ENCODE measurements at places on chromosomes 4 and X.

DNA sequence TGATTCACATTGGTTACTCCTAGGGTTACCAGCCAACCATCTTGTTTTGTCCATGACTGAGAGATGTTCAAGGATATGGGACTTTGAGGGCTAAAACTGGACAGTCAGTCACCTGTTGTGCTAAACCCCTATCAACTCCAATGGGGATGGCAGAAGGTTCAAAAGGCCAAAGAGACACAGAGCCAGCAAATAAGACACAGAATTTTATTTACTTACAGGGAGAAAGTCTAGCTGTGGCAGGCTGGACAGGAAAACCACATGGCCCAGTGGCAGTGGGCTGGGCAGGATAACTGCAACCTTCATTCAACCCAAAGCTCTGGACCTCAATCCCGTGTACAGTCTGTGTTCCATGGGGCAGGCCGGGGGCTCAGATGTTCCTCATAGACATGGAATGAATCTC, 326.7 kb upstream of the RPS6KA3 start:
- no peak for DNase-seq

DNA sequence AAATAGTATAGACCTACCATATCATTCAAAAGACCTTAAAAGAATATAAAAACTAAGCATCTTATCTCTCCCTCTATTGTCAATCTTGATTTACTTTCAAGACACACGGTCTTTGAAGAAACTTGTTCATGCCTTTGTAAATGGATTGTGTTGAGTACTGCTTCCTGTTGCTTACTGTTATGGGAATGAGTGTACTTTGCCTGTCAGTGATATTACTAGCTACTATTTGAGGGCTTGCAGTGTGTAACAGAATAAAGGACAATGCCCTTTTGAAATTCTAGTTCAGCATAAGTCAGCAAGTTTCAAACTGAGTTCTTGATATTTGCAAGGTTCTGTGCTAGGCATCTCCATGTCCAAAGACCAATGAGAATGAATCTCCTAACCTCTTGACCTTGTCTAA, 36.0 kb downstream of the CDKL5 start:
- no peak for DNase-seq

DNA sequence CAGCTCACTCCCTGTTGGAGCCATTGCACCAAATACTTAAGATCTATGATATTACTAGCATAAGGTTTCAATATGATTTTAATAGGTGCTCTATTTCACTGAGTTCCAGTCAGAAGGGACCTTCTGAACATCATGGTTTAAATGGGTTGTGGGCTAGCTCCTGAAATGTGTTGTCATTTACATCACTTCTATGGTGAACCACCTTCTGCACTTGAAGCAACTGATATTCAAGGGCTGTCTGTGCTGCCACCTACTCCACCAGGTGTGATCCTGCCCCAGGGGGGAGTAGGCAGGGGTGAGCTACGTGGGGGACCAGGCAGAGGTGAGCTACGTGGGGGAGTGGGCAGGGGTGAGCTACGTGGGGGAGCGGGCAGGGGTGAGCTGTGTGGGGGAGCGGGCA, 35.2 kb downstream of the RNF175 start:
- no peak for DNase-seq

GRCh38 chr4:1469607-1470392, 63.6 kb upstream of the NKX1-1 start:
- no peak for DNase-seq

GRCh38 chr4:130028552-130028951, 932.6 kb downstream of the C4orf33 start:
- no peak for DNase-seq

GRCh38 chrX:123060986-123061385, 123.1 kb upstream of the GRIA3 start:
- DNase-seq, result no peak

DNA sequence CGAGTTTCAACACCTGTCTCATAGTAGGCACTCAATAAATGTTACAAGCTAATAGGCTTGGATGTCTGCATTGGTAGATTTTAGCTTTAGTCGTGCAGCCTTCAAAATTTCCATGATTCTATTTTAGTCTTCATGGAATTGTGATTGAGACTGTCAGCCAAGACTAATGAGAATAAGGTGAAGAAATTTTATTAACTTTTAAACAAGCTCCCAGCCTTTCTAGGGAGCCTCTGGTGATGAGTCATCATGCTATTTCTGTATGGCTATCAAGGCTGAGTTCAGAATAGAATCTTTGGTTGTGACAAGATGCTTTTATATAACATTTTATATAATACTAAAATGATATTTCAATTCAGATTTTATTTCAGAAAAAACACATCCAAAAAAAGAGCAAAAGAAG, 685.8 kb downstream of the GABRG1 start:
- no peak for DNase-seq

GRCh38 chrX:85993539-85994197, 53.7 kb downstream of the CHM start:
- no peak for DNase-seq

GRCh38 chr4:93764639-93765246, 63.8 kb upstream of the ATOH1 start:
- peak; percentile 18 for DNase-seq

DNA sequence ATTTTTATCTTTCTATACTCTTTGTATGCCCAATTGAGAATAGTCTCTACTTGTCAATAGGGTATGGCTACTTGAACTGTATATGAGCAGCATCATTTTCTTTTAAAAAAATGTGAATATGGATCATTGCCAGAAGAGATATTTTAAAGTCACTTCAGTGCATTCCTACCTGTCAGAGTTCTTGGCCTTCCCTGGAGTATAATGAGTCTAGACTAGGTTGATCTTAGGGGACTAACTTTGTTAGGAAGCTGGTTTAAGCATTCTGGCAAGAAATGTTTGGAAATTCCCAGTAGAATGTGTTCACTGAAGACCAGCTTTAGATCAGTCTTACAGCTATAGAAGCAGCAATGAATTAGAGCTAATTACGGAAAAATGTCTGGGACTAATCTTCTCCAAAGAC, 178.2 kb downstream of the FAT4 start:
- DNase-seq, result no peak

DNA sequence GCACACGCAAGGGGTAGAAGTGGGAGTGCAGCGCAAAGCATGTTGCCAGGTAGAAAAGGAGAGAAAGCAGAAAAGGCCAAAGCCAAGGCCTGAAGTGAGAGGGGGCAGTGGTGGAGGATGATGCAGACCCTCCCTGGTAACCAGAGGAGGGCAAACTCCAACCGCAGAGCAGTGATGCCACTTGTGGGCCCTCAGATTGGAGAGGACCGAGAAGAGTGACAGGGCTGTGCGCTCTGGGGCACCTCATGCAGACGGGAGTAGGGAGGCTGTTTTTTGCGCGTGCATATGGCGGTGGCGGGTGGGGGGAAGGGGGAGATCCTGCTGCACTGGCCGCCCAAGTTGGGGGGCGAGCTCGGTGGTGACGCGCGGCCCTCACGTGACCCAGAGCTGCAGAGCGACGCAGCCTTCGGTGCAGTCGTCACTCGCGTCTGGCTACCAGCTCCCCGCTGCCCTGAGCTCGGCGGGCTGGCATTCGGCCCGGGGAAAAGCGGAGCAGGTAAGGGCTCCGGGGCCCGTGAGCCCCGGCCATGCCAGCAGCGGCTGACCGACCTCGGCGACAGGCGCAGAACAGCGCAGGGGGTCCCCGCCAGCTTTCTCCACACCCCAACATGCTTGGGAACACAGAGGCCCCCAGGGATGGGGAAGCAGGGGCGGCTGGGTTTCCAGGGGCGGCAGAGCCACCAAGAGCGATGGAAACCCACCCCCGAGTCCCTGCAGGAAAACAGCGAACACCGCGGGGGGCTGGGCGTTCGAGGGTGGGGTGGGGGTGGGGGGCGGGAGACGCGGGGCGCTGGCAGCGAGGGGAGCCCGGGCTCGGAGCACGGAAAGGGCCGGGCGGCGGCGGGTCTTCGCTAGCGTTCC, at the start of gene BEX3:
BEX3 (plus strand) TSS at position 421 of the 861 bp plus-strand sequence. CDS start 984 bp downstream, outside the sequence.
- DNase-seq, result peak; percentile 18

GRCh38 chr4:10115797-10116568, 616 bp downstream of the WDR1 start:
- peak; percentile 61 for DNase-seq

- DNase-seq, result no peak
Observed at GRCh38 chrX:2609431-2610238, 81.5 kb upstream of the CD99 start.

- no peak for DNase-seq
Observed at GRCh38 chr4:89599026-89599425, 237.9 kb downstream of the SNCA start.

GRCh38 chrX:75158054-75158453, 2.0 kb upstream of the ABCB7 start:
- no peak for DNase-seq

DNA sequence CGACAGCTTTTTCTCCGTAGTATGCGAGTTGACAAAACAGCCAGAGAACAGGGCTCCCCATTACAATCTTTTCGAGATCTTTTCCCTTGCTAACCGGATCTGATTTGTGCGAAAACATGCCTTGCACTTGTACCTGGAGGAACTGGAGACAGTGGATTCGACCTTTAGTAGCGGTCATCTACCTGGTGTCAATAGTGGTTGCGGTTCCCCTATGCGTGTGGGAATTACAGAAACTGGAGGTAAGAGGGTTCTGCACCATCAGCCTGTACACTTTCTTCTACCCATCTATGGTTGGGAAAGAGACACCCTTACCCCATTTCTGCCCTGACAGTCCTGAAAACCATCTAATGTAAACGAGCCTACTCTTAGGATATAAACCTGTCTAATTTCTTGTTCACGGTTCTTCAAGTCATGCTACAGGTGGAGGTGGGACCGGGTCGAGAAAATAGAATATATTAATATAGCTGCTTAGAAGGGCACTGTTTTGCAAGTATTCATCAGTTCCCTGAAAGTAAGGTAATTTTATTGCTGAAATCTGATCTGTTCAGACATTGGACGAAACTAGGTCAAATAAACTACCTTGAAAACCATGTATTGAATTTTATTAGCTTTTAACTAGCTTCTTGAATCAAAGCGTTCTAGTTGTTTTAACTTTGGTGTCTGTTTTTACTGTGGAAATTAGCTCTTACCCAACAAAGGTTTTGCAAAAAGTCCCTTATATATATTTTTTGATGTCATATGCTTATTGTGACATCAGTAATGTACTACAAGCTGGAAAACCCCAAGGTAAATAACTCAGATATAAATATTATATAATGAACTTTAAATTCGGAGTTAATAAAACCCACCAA, 869 bp downstream of the TMEM184C start:
- DNase-seq, result no peak

DNA sequence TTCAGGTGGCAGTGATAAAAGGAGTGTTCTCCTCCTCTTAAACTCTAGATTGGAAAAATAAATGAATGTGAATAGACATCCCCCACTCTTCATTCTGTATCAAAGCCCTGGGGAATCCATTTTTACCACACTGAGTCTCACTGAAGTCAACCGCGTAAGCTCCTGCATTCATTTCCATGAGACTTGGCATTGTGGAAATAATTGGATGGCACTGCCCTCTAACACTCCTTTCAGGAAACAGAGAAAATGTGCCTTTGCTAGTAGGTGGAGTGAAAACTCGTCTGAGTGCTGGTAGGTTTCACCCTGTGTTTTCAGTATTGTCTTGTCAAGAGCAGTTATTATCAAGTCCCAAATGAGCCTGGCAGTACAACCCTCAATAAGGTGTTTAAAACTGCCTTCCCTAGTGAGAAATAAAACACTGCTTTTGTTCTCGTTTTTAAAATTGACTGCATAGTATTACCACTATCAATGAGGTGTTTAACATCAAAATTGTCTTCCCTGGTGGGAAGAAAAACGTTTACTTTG, 9.7 kb upstream of the CDKN2AIP start:
- no peak for DNase-seq

GRCh38 chr4:102217775-102218355, 127.4 kb downstream of the SLC39A8 start:
- no peak for DNase-seq

- no peak for DNase-seq
Observed at GRCh38 chr4:95153182-95153581, 395.4 kb downstream of the BMPR1B start.

DNA sequence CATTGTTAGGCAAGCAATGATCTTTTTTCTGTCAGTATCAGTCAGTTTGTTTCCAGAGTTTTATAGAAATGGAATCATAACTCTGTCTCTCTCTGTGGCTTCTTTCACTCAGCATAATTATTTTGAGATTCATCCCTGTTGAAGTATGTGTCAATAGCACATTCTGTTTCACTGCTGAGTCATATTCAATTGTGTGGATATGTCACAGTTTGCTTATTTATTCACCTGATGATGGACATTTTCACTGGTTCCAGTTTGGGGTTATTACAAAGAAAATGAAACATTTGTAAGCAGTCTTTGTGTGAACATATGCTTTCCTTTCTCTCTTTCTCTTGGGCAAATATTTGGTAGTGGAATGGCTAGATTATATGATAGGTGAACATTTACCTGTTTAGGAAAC, 10.2 kb upstream of the ZNF718 start:
- no peak for DNase-seq

DNA sequence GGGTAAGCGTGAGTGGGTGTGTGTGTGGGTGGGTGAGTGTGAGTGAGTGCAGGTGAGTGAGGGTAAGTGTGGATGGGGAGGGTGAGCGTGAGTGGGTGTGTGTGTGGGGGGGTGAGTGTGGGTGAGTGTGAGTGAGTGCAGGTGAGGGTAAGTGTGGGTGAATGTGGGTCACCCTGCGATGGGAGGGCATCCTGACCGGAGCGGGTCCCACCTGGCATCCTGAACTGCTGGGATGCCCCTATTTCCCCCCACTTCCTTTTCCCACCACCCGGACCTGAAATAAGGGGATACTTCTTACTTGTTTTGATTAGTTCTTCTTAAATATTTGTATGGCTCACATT, 49.5 kb downstream of the ING2 start:
- DNase-seq, result no peak

GRCh38 chr4:90069151-90069550, 58.0 kb upstream of the CCSER1 start:
- no peak for DNase-seq

DNA sequence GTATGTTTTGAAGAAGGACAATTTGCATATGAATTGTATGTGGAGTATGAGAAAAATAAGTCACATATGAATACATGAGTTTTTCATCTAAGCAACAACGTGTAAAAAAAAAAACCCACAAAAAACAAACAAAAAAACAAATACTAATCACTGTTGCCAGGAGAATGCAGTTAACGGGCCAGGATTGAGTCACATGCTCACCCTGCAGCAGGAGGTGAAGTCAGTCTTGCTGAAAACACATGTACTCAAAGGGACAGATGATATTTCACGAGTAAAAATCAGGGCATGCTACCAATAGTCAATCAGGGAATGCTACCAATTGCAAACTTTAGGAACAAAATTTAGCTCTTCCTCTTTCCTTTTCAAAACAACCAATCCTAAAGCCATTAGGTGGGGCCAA, 10.4 kb upstream of the DCLK2 start:
- DNase-seq, result no peak

DNA sequence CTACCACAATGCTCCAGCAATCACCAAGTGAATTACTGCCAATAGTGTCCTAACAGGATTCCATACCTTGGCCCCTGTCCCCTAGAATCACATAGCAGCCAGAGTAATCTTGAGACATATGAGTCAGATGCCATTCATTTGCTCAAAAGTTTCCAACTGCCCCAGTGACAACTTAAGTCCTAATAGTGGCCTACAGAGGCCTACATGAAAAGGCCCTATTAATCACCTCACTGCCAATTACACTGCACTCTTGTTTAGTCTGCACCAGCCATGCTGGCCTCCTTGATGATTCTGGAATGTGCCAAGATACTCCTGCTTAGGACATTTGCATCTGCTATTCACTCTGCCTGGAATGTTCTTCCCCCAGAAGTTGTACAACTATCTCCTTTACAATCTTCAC, 130.7 kb downstream of the NR3C2 start:
- peak; percentile 7 for DNase-seq

GRCh38 chrX:39693298-39693697, 404.5 kb downstream of the BCOR start:
- no peak for DNase-seq
